ENCODE measurements at places on chromosomes 7 and 10.

GRCh38 chr7:2567679-2568278 is 9.0 kb downstream of the IQCE start:
- DNase-seq, result no peak

DNA sequence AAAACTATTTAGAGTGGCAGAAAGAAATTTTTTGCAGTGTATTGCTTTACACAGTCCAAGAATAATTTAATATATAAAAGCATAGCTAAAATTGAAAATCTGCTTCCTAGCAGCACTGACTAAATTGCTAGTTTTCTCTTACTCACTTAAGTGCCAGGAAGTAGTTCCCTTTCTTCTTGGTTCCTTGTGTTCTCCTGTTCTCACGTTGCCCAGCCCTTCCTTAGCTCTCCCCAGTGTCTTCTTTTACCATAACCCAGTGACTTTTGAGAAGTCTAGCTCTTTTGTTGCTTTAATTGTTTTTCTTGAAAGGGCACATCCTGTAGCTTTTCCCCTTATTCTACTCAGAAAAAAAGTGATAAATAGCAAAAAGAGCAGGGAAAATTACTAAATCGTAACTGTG is 215.5 kb downstream of the THSD7A start:
- DNase-seq, result no peak

GRCh38 chr10:124935946-124936345 is 6.0 kb upstream of the ZRANB1 start:
- DNase-seq, result peak; percentile 19

GRCh38 chr10:120318862-120319261 is 138.2 kb upstream of the PLPP4 start:
- DNase-seq, result no peak

DNA sequence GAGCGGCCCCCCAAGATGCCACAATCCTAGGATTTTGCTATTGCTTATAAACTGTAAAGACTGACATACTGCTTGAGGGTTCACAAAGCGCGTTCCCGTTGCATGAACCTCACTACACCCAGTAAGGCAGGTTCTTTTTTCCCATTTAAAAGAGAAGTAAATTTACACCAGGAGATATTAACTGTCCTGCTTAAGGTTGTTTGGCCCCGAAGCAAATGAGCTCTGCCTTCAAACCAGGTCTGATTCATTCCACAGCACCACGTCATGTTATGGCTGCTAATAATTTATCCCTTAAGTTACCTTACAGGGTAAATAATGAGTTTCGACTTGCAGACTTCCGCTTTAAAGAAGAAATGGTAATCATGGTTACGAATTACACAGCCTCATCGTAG is 559 bp upstream of the FKBP14 start:
- no peak for DNase-seq

- no peak for DNase-seq
Observed at GRCh38 chr10:128875030-128875744, 591.9 kb upstream of the MGMT start.

- no peak for DNase-seq
Observed at GRCh38 chr10:71254834-71255549, 42.6 kb downstream of the UNC5B start.

Data from activated CD4-positive, alpha-beta T cell treated with anti-CD3 and anti-CD28 coated beads, Interleukin-2, amount 50 U/mL, for 48 hours (primary cell).